ENCODE measurements at places on chromosomes 1 and 21.

GRCh38 chr1:203360547-203361185 lies 9.7 kb upstream of the FMOD start:
- H3K4me1 ChIP-seq, result peaks cover 11% of the 10 kb centered on the region
- no peak overlapping the region for H3K4me3 ChIP-seq
- DNase-seq, result no peak
- no peaks in the 10 kb centered on the region for H3K27me3 ChIP-seq
- H3K36me3 ChIP-seq, result no peaks in the 10 kb centered on the region

- H3K27me3 ChIP-seq, result no peaks in the 10 kb centered on the region
- no peaks in the 10 kb centered on the region for H3K36me3 ChIP-seq
- no peak overlapping the region for H3K27ac ChIP-seq
- no peak overlapping the region for H3K4me3 ChIP-seq
- DNase-seq, result no peak
Observed at GRCh38 chr1:166944186-166944967, 31.0 kb downstream of the ILDR2 start.

DNA sequence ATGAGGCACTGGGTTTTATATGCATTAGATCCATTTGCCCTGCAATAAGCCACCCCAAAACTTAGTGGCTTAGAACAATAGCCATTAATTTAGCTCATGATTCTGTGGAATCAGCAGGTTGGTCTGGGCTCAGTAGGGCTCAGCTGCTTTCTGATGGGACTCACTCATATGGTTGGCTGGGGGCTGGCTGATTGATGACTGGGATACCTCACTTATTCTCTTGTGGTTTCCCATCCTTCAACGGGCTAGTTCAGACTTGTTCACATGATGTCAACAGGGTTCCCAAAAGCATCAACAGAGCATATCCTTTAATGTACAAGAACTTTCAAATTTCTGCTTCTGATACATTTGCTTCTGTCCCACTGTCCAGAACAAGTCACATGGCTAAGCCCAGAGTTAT lies 43.2 kb downstream of the DNM3 start:
- no peak overlapping the region for H3K4me3 ChIP-seq
- peaks cover 2% of the 10 kb centered on the region for H3K4me1 ChIP-seq
- no peak for DNase-seq
- H3K27me3 ChIP-seq, result no peaks in the 10 kb centered on the region

- H3K36me3 ChIP-seq, result no peaks in the 10 kb centered on the region
- H3K27ac ChIP-seq, result no peak overlapping the region
- H3K4me1 ChIP-seq, result peaks cover 20% of the 10 kb centered on the region
- no peaks in the 10 kb centered on the region for H3K27me3 ChIP-seq
- no peak overlapping the region for H3K4me3 ChIP-seq
- DNase-seq, result no peak
Observed at GRCh38 chr1:201475915-201476669, 7.1 kb upstream of the PHLDA3 start.

GRCh38 chr21:43758811-43759210 lies 17.3 kb downstream of the CSTB start:
- no peak overlapping the region for H3K4me3 ChIP-seq
- H3K27me3 ChIP-seq, result no peaks in the 10 kb centered on the region
- no peak for DNase-seq
- no peak overlapping the region for H3K27ac ChIP-seq

DNA sequence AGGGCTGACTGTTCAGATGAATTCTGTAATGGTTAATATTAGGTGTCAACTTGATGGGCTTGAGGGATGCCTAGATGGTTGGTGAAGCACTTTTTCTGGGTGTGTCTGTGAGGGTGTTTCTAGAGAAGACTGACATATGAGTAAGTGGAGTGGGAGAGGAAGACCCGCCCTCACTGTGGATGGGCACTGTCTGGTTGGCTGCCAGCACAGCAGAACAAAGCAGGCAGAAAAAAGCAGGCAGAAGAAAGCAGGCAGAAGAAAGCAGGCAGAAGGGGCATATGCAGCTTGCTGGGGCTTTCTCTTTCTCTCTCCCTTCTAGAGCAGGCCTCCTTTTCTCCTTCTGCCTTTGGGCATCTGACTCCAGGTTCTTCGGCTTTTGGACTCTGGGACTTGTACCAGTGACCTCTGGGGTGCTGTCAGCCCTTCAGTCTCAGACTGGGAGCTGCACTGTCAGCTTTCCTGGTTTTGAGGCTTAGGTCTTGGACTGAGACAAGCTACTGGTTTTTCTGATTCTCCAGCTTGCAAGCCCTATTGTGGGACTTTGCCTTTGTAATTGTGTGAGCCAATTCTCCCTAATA lies 42.9 kb upstream of the CD2 start:
- DNase-seq, result no peak
- H3K27me3 ChIP-seq, result no peaks in the 10 kb centered on the region
- peaks cover 3% of the 10 kb centered on the region for H3K4me1 ChIP-seq

DNA sequence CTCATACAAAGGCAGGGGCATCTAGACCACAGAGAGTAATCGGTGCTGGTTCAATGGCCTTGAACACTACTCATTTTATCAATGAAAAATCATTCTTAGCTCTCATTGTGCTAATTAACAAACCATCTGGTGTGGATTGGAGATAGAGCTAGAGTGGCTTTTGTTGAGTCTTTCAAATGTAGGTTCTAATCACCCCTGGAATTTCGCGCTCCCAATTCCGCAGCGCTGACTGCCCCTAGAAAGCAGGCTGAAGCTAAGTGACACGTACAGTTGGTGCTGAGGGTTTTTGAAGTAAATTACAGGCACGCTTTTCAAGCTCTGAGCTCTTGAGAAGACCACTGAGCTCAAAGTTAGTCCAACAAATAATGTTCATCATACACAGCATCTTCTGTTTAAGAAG lies 31.2 kb upstream of the CA6 start:
- no peak overlapping the region for H3K4me3 ChIP-seq
- DNase-seq, result no peak
- no peaks in the 10 kb centered on the region for H3K27me3 ChIP-seq

DNA sequence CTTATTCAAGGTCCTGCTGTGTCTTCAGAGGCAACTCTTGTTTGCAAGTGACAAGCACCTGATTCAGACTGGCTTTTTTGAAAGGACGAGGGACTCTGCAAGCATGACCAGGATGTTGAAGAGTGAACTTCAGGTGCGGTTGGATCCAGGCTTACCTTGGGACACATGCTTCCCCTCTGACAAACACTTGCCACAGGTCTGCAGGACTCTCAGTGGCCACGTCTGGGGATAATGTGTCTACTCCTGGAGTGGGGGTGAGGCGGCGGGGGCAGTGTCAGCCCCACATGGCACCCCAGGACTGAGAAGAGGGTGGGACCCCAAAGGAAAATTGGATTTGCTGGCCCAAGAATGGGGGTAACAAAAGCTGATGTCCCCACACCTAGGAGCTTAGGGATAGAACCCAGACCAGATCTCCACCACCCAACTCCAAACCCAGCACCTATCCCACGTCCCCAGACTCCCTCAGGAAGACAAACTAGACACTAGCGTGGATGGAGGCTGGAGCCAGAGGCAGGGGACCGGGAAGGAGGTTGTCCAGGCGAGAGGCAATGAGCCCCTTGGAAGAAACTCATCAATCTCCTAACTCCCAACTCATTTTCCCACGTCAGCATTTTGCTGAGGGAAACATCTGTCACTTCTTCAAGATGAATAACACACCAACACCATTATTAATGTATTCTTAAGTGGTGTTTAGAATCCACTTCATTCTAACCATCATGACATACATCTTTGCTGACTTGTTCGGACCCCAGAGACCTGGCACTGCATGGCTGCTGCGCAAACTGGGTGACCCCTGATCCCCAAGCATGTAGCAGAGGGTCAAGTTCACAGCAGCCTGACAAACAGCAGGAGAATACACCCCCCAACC lies 32.0 kb upstream of the LAPTM5 start:
- no peaks in the 10 kb centered on the region for H3K27me3 ChIP-seq
- H3K4me3 ChIP-seq, result no peak overlapping the region
- H3K4me1 ChIP-seq, result peaks cover 3% of the 10 kb centered on the region
- H3K27ac ChIP-seq, result no peak overlapping the region
- DNase-seq, result peak; percentile 5
- H3K36me3 ChIP-seq, result no peaks in the 10 kb centered on the region

DNA sequence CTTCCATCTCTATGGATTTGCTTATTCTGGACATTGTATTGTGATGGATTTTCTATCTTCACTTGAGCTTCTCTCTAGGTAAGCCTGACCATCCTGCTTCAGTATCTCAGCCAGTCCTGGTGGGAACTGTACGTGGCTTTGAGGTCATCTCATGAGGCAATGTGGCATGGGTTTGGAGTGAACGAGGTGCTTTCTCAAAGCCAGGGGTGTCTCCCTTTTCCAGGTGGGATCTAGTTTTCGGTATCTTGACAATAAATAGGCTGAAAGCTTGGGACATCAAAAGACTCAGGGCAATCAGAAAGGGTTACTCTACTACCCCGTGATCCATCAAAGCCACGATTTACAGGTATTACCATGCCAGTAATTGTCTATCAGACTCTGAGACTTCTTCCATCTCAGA lies 40.8 kb downstream of the AZIN2 start:
- H3K27me3 ChIP-seq, result no peaks in the 10 kb centered on the region
- no peak overlapping the region for H3K27ac ChIP-seq
- DNase-seq, result no peak
- H3K36me3 ChIP-seq, result no peaks in the 10 kb centered on the region
- H3K4me3 ChIP-seq, result no peak overlapping the region

GRCh38 chr1:66365635-66366034 lies 168.3 kb upstream of the SGIP1 start:
- H3K27ac ChIP-seq, result peak overlapping the region; percentile 6
- no peaks in the 10 kb centered on the region for H3K27me3 ChIP-seq
- DNase-seq, result no peak
- H3K36me3 ChIP-seq, result no peaks in the 10 kb centered on the region
- H3K4me3 ChIP-seq, result no peak overlapping the region

DNA sequence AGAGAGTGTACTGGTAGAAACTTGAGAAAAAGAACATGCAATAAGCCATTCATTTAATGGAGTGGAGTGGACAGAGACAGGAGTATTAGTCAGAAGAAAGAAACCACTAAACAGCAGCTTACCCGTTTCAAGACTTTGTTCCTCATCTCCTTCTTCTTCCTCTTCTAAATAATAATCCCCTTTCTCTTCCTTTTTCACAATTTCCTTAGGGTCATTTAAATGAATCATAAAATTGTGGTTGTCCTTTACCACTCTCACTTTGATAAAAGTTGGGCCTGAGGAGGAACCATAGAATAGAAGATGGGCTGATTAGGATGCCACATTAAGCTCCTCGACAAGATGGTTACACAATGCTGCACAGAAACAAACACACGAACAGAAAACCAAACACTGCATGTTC lies 109.6 kb downstream of the WDR3 start:
- no peaks in the 10 kb centered on the region for H3K36me3 ChIP-seq
- no peak overlapping the region for H3K4me3 ChIP-seq
- H3K4me1 ChIP-seq, result no peaks in the 10 kb centered on the region
- DNase-seq, result no peak
- no peak overlapping the region for H3K27ac ChIP-seq
- H3K27me3 ChIP-seq, result no peaks in the 10 kb centered on the region

GRCh38 chr1:154626456-154627256 lies 18.7 kb upstream of the ADAR start:
- DNase-seq, result no peak
- H3K27me3 ChIP-seq, result no peaks in the 10 kb centered on the region
- peak overlapping the region; percentile 95 for H3K4me3 ChIP-seq
- H3K27ac ChIP-seq, result peak overlapping the region; percentile 96
- peaks cover 9% of the 10 kb centered on the region for H3K4me1 ChIP-seq

GRCh38 chr1:53011175-53011574 lies 50.8 kb upstream of the PODN start:
- no peak for DNase-seq
- no peak overlapping the region for H3K4me3 ChIP-seq
- no peaks in the 10 kb centered on the region for H3K27me3 ChIP-seq
- H3K36me3 ChIP-seq, result no peaks in the 10 kb centered on the region
- no peak overlapping the region for H3K27ac ChIP-seq
- peaks cover 15% of the 10 kb centered on the region for H3K4me1 ChIP-seq

DNA sequence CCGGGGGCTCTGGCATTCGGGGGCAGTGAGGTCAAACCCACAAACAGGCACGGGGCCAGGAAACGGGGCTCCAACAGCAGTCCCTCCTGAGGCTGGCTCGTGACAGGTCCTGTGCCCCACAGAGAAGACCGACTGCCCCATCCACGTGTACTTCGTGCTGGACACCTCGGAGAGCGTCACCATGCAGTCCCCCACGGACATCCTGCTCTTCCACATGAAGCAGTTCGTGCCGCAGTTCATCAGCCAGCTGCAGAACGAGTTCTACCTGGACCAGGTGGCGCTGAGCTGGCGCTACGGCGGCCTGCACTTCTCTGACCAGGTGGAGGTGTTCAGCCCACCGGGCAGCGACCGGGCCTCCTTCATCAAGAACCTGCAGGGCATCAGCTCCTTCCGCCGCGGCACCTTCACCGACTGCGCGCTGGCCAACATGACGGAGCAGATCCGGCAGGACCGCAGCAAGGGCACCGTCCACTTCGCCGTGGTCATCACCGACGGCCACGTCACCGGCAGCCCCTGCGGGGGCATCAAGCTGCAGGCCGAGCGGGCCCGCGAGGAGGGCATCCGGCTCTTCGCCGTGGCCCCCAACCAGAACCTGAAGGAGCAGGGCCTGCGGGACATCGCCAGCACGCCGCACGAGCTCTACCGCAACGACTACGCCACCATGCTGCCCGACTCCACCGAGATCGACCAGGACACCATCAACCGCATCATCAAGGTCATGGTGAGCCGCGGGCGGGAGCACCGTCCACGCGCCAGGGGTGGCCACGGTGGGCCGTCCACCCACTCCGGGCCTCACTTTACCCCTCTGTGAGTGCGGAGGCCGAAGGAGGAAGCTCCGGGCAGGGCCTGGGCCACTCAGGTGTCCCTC lies 14.2 kb downstream of the COL6A2 start:
- H3K27ac ChIP-seq, result no peak overlapping the region
- H3K27me3 ChIP-seq, result no peaks in the 10 kb centered on the region
- H3K4me3 ChIP-seq, result no peak overlapping the region
- peak; percentile 12 for DNase-seq
- H3K36me3 ChIP-seq, result peaks cover 53% of the 10 kb centered on the region
- H3K4me1 ChIP-seq, result peaks cover 4% of the 10 kb centered on the region

DNA sequence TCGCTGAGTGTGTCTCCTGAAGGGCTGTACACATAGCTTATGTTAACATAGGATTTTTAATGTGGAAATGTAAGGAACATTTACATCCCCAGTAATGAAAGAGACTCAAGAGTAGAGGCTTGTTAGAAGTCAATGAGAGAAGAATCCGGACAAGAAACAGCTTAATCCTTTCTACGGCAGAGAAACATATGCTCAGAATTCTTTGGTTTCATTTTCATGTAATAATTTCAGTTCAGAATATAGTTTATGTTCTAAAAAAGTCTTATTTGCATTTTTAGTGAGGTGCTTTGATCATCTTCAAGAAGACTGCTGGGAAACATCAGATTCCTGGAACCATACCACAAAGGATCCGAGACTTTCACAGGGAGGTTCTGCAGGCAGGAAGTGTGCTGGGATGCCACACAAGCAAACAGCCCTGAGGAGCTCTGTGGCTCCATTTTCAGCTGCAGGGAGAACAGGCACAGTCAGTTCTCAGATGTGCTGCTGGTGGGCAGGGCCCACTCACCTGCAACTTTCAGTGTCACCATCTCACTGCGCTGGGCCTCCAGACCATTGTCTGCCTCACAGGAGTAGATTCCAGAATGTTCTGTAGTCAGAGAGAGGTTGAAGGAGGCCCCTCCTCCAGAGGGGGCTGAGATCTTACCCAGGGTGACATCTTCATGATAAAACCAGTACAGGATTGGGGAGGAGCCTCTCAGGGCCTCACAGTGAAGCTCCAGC lies 28.4 kb downstream of the FCRL5 start:
- no peaks in the 10 kb centered on the region for H3K36me3 ChIP-seq
- peaks cover 4% of the 10 kb centered on the region for H3K27me3 ChIP-seq

GRCh38 chr1:201328576-201328975 lies 45.3 kb downstream of the PKP1 start:
- no peaks in the 10 kb centered on the region for H3K27me3 ChIP-seq
- peaks cover 8% of the 10 kb centered on the region for H3K4me1 ChIP-seq
- DNase-seq, result peak; percentile 19
- no peak overlapping the region for H3K27ac ChIP-seq
- H3K36me3 ChIP-seq, result no peaks in the 10 kb centered on the region
